ENCODE measurements at places on chromosomes 6 and 20.

- no peak for DNase-seq
Observed at GRCh38 chr20:48623176-48623905, 204.5 kb downstream of the PREX1 start.

DNA sequence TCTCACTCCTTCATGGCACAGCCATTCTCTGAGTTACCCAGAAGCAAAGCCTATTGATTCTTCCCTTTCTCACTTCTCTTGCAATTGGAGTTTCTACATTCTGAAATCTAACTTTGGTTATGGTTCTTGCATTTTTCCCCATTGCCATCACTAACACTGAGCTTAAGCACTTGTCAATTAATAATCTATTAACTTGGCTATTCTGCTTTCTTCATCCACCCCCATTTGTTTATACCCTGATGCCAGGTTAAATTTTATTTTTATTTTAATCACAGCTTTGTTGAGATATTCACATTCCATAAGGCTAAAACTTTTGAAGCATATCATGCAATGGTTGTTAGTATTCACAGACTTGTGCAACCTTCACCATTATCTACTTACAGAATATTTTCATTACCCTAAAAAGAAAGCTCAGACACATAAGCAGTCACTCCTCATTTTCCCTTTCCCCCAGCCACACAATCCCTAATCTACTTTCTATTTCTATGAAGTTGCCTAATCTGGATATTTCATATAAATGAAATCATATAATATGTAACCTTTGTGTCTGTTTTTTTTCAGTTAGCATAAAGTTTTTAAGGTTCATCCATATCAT, 222.3 kb downstream of the UBE3D start:
- DNase-seq = no peak

DNA sequence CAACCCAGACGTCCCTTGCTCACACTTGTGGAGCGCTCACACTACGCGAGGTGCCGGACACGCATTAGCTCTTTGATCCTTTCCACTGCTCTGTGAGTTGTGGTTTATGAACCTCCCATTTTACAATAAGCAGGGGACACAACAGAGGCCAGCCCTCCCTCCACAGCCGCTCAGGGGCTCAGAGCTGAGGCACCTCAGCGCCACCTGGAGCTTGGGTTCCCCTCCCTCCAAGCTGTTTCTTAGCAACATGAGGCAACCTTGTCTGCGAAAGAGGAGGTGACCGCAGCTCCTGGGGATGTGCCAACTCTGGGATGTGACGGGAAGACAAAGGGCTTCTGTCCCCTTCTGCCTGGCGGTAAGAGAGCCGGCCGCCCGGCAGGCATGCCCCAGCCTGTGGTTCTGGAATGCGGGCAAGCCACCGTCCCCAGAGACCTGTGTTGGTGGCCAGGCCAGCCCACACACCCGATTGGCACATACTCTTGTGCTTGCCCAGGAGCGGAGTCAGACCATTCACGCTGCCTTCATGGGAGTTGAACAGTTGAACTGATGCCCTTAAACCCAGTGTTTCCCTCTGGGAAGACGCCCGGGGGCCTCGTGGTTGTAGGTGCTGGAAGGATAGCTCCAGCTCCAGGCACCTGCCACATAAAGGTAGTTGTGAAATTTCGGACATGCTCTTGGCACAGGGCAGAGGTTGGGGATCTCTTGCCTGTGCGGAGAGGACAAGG, 44.5 kb downstream of the RBM38 start:
- no peak for DNase-seq

DNA sequence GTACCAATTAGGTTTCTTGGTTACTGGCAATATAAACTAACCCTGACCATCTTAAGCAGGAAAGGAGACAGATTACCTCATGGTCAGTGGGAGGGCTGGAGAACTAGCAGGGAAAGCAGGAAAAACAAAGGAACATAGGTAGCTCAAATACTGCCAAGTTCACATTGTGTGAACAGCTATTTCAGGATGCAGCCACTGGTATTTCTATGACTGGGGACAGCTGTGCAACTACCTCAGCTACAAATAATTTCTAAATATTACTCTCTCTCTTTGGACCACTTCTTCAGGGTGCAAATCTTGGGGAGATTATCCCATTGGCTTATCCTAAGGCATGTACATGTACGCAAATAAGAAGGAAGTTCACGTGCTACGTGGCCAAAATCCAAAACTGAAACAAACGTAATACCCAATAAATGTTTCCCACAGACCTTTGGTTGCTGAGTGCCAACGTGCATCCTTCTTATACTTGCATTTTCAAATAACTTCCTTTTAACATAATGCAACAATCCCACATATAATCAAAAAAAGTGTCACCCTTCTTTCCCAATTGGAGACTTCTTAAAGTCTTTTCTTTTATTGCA, 180.9 kb downstream of the PHF3 start:
- no peak for DNase-seq

- DNase-seq = no peak
Observed at GRCh38 chr6:12138936-12139335, 126.8 kb downstream of the HIVEP1 start.

- DNase-seq = no peak
Observed at GRCh38 chr6:16336911-16337294, 98.5 kb downstream of the GMPR start.

- no peak for DNase-seq
Observed at GRCh38 chr20:4453359-4453758, 268.4 kb upstream of the PRND start.

DNA sequence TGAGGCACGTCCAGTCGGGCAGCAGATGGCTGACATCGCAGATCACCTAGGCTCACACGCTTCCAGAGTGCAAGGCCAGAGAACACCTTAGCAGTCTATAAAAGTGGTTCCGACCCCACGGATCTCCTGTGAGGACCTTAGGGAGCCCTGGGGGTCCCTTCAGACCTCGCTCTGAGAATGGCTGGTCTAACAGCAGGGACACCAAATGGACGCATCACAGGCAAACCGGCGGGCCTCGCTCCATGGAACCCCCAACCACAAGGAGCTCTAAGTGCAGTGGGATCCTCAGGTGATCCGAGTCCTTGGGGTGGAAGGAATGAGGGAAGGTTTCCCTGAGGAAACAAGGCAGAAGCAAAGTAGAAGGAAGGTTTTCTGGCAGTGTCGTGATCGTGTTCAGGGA, 135.4 kb downstream of the SMOC2 start:
- no peak for DNase-seq

DNA sequence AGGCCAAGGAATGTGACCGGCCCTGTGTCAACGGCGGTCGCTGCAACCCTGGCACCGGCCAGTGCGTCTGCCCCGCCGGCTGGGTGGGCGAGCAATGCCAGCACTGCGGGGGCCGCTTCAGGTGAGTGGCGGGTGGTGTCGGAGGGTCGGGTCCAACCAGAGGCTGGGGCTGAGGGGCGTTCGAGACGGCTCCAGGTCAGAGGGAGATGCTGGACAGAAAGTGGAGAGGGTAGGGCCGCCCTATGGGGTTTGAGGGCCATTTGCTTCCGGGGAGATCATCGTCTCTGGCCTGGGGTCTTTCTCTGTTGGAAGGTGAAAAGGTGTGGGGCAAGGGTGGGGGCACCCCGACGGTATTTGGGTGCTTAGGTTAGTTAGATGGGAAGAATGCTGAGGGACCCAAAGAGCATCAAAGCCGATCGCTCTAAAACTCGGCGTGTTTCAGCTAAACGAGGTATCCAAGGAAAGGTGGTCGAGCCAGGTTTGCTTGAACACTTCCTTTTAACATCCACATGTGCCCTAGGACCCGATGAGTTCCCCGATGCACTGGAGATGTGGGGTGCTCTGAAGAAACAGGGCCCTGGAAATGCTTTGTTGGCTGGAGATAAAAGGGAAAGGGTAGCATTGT, 691 bp downstream of the ATRN start:
- no peak for DNase-seq

- no peak for DNase-seq
Observed at GRCh38 chr6:155143029-155143577, 120.7 kb upstream of the CLDN20 start.

GRCh38 chr6:111771629-111772028, 101.6 kb downstream of the FYN start:
- DNase-seq = no peak

DNA sequence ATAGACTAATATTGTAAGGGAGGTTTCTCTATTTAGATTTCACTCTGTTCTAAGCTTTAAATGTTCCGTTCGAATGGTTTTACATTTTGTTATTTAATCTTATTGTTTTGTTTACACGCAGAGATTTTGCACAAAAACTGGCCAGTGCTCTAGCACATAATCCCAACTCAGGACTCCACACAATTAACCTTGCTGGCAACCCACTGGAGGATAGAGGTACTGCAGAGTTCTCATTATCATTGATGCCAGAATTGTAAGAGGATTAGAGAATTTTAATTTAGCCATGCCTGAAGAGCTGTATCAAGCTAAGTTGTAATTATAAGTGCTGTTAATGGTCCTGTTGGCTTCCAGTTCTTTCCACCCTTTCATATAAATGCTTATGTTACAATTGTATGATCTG, 179.7 kb upstream of the SCGN start:
- no peak for DNase-seq

DNA sequence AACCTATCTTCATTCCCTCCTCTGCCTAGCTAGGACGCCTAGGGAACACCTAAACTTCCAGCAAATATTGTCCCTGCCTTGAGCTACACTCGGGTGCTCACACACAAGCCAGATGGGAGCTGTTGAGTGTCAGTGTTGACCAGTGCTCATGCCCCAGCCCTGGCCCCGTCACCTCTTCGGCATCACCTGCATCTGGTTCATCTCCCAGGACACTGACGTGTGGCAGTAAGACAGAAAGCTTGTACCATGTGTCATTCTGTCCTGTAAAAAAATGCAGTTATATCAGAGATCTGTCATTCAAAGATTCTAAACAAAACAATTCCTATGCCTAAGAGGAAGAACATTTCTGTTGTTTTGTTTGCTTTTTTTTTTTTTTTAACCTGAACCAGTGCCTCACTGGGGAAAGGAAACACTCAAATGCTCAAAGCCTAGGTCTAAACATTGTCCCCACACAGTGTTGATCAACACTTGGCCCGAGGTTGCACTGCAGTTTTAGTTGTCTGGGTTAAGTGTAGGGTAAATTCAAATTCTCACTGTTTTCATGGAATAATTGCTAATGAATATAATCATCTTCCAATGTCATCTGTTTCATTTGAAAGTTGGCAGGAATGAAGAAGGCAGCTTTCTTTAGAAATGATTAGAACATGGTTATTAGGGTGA, 102.7 kb upstream of the SASH1 start:
- no peak for DNase-seq

DNA sequence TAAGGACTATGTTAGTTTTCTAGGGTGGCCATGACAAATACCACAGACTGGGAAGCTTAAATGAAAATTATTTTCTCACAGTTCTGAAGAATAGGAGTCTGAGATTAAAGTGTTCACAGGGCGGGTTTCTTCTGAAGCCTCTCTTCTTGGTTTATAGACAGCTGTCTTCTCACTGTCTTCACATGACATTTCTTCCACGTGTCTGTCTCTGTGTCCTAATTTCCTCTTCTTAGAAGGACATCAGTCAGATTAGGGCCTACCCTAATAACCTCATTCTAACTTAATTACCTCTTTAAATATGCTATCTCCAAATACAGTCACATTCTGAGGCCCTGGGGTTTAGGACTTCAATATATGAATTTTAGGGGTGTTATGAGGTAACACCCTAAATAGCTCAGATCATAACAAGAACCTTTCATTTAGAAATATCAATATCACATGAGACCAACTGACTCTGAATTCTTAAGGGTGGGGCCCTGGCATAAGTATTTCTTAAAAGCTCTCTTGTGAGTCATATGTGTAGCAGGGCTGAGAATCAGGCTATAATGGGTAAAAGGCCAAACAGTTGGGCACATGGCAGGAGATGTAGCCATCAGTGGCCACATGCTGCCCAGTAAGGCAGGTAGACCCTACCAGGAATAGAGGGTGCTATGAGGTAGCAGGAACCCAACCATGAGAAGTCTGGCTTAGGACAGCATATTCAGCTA, 62.0 kb upstream of the TENT5A start:
- no peak for DNase-seq

DNA sequence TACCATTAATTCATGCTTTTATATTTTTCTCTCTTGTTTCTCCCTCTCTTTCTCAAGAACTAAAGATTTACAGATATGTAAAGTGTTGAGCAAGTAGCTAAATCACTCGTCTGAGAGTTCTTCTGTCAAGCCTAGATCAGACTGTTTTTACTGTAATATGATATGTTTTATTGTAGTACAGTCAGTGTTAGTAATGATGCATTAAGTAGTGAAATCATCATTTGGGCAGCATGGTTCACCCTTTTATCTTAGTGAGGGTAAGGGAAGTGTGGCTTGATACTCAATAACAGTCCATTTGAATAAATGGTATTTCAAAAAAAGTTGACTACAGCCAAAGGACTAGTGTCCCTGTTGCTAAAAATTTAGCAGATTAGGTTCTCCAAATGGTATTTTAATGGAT, 9.2 kb downstream of the CYB5R4 start:
- no peak for DNase-seq

- DNase-seq = no peak
Observed at GRCh38 chr20:39066471-39067242, 104.5 kb downstream of the DHX35 start.

GRCh38 chr6:136052031-136052430, 198.1 kb downstream of the MTFR2 start:
- DNase-seq = no peak

GRCh38 chr6:33271117-33271467, 584 bp downstream of the VPS52 start:
- no peak for DNase-seq

DNA sequence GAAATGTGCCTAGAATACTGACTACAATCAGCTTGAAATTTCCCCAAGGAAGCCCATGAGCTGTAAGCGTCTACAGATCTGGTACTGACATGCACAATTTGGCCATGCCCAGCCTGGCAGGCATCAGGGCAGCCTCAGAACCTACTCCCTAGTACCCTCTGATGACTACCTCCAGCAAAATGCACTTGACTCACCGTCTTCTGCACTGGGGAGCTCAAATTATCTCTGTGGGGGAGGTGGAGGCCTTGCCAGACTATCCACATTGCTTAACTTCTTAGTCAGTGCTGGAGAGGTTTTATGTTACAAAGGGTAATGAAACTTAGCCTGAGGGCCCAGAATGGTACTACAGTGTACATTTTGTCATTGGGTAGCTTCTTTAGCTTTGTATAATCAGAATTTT, 126.0 kb upstream of the ADGRF1 start:
- no peak for DNase-seq

GRCh38 chr20:59033616-59034165, 1.6 kb upstream of the ATP5F1E start:
- DNase-seq = no peak

- DNase-seq = no peak
Observed at GRCh38 chr6:67629258-67629657, 1005.8 kb upstream of the ADGRB3 start.

GRCh38 chr20:15316556-15316955, 979.1 kb upstream of the FLRT3 start:
- DNase-seq = no peak

DNA sequence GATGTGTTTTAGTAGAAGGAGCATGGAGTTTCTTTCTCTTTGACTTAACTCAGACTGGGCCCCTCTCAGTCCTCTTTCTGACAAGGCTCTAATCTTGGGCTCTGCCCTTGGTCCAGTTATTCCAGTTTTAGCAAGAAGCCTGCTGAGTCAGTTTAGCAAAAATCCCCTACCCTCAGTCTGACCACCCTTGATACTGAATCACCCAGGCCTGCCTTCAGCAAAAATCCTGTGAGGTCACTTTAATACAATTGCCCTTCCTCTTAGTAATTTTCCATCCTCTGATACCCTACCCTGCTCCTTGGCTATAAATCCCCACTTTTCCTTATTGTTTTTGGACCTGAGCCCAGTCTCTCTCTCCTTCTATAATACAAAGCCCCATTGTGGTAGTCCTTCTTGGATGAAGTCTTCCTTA, 326.7 kb upstream of the NOX3 start:
- DNase-seq = peak; percentile 93

- DNase-seq = no peak
Observed at GRCh38 chr6:152428126-152428525, 209.0 kb downstream of the SYNE1 start.

All from pulmonary artery endothelial cell (primary cell).